ENCODE measurements at places on chromosomes 4 and X. TPM values are rescaled to one million over a fixed set of nuclear protein-coding genes. Genes with fewer than 3 reads are reported as not detected.

GRCh38 chr4:107083-107443 is 17.2 kb upstream of the ZNF718 start:
- no peak for DNase-seq

GRCh38 chr4:132646186-132646585 is 502.9 kb upstream of the PCDH10 start:
- no peak for DNase-seq

- no peak for DNase-seq
Observed at GRCh38 chr4:161894014-161894413, 269.8 kb downstream of the FSTL5 start.

DNA sequence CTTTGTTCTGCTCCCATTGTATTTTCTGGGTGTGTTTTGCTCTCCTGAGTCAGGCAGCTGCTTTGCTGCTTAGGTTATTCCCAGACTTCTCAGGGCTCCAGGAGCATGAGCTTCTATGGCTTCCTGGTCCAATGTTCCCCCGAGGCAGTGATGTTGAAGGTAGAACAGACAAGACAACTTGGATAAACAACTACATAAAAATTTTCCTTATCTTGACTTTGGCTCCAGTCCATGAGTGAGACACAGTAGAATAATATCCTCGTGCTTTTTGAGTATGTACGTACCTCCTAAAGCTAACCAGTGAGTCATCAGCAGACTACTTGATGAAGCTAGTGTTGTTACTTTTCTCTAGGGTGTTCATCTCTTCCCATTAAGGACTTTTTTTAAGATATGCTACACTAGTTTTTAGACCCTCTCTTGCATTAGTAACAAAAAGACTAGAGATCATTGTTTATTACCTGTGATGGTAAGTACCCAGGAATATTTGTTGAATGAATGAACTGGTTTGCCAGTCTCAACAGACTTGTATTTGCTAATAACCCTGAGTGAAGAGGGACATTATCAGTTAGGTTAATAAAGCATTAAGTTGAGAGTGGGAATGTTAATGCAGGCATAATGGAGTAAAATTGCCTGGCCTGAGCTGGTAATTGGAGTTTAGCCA is 131.9 kb downstream of the FHIP1A start:
- DNase-seq, result no peak

Gene KCND1
- 0.63 TPM for total RNA-seq

Gene NOP14
- total RNA-seq, result 21.1 TPM

DNA sequence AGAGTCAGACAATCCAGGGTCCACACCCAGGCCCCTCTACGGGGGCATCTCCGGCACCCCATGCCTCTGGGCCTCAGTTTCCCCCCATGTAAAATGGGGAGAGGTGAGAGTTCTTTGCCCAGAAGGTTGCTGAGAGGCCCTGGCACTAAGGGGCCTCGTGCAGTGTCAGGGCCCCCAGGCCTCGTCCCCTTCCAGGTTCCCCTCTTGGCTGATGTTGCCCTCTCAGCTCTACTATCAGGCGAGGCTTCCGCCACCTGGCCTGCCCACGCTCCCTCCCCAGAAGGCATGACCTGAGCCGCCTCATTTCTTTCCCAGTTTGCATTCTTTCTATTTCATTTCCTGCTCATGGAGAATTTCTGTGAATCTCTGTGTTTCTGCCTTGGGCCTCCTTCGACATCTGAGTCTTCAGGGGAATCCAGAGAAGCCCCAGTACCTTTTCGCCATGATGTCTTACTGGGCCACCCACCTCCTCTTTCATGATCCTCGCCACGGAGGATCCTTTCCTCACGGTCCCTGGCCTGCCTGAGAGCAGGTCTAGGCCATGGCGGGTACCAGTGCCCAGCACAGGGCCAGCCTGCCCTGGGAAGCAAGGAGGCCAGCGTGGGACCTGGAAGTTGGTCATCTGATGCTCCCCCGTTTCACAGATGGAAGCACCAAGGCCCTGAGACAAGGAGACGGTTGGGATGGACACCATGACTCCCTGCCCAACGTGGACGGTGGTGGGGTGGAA is 21.9 kb upstream of the MRFAP1 start:
- DNase-seq, result no peak

DNA sequence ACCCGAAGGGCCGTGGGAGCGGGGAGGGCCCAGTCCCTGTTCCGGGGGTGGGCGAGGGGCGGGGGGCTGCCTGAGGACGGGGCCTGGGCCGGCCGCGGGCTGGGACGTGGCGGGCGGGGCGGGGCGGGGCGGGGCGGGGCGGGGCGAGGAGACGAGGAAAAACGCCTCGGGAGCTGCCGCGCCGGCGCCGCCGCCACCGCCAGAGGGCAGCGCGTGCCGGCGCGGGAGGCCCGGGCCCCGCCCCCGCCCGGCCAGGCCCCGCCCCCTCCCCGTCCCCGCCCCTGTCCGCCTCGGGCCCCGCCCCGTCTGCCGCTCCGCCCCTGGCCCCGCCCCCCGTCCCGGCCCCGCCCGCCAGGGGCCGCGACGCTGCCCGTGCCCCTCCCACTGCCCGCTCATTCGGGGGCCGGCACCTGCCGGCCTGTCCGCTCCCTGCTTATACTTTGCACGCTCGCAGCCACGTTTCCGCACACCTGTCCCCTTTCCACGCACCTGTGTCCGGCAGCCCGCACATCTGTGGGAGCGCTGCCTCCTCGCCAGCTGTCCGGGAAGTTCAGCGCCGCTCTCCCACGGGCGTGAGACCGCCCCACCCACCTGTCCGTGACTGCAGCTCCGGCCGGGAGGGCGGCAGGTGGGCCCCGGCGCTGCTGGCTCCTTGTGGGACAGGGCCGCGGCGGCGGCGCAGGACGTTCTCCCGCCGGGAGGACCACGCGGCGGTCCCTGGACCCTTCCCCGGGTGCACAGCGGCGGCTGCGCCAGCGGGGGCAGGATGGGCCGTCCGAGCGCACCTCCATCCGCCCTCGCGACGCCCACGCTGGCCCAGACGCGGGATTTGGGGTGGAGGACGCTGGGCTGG is 1.7 kb upstream of the FGFRL1 start:
- DNase-seq, result peak; percentile 82

Gene BGN
- total RNA-seq, result 123 TPM

Gene ADAMTS3
- 1.1 TPM for total RNA-seq

- DNase-seq, result no peak
Observed at GRCh38 chr4:41624765-41625164, 86.8 kb downstream of the LIMCH1 start.

- no peak for DNase-seq
Observed at GRCh38 chr4:152399246-152399645, 136.6 kb downstream of the FBXW7 start.

- no peak for DNase-seq
Observed at GRCh38 chr4:94517492-94517891, 65.8 kb downstream of the PDLIM5 start.
